ENCODE measurements at places on chromosomes 16 and 17.
A peak's percentile ranks its signal among the peaks of the same experiment; 100 is the strongest.

- no peak for DNase-seq
Observed at GRCh38 chr16:27156579-27156978, 46.7 kb upstream of the KDM8 start.

GRCh38 chr17:57810721-57811637 lies 38.9 kb downstream of the MRPS23 start:
- peak; percentile 80 for DNase-seq

DNA sequence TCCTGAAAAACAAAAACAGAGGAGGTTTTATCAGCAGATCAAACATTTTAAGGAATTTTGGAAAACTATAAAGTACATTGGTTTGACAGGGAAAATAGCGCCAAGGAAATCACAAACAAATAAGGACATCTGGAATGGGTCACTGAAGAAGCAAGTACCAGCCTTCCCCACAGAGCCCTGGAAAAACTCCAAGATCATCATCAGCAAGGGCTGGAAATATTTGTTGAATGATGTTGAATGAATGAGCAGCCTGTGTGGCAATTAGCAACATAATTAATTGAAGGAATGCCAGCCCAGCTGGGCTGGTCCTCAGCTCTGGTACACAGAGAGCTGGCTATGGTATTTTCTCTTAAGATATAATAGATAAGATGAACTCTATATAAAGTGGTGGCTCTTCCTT lies 290.4 kb downstream of the HS3ST3A1 start:
- no peak for DNase-seq

DNA sequence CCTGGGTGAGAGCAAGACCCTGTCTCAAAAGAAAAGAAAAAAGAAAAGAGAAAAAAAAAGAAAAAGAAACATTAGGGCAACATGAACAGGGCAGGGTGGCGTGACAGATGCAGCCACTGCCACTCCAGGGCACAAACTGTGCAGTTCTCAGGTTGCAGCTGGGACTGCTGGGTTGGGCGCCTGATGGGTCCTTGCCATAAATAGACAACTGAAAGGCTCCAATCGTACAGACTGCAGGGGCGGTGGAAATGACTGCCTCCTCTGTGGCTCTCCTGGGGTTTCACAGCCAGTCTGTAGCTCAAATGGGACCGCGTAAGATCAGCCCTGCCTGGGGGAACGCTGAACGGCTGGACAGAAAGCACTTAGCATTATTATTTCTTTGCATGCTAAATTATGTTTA lies 130.7 kb downstream of the CPPED1 start:
- DNase-seq: no peak

DNA sequence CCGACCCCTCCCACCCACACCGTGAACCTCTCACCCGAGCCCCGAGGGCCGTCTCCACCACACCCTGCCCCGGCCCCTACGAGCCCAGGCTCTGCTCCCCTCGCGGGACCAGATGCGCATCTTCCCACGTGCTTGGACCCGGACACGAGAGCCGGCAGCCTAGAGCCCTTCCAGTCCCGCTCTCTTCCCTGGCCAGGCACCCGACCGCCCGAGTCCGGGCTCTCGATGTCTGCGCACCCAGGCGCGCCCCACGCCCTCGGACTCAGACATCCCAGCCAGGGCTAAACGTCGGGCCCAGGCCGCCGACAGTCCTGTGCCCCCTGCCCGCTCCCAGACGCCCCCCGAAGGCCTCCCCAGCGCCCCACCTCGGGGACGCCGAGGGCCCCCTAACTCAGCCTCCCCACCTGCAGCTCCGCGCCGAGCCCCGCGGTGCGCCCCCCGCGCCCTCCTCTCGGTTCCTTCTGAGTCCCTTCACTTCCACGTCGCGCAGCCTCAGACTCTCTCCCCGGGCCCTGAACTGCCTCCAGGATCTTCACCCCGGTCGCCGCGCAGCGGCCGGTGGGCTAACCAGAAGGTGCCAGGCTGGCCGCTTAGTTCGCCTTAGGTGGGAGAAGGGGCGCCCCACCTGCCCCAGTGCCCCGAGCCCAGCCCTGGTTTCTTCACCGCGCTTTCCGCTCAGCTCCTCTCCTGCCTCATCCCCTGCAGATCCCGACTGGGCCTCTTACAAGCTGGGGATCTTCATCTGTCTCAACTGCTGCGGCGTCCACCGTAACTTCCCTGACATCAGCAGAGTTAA lies 688 bp downstream of the ADAP2 start:
- no peak for DNase-seq

GRCh38 chr17:1120596-1121441 lies 59.0 kb downstream of the ABR start:
- no peak for DNase-seq
